ENCODE measurements at places on chromosomes 3 and 15.

- no peak for DNase-seq
Observed at GRCh38 chr15:34621675-34622074, 38.2 kb upstream of the GOLGA8B start.

GRCh38 chr3:46812237-46812791, 50.9 kb downstream of the MYL3 start:
- DNase-seq: peak; percentile 18

GRCh38 chr3:52238761-52239701, at the start of gene TWF2:
Gene TWF2, minus strand, starts transcription at chr3:52239158. Its CDS starts 142 bp downstream, at chr3:52239016.
- DNase-seq: peak; percentile 64

DNA sequence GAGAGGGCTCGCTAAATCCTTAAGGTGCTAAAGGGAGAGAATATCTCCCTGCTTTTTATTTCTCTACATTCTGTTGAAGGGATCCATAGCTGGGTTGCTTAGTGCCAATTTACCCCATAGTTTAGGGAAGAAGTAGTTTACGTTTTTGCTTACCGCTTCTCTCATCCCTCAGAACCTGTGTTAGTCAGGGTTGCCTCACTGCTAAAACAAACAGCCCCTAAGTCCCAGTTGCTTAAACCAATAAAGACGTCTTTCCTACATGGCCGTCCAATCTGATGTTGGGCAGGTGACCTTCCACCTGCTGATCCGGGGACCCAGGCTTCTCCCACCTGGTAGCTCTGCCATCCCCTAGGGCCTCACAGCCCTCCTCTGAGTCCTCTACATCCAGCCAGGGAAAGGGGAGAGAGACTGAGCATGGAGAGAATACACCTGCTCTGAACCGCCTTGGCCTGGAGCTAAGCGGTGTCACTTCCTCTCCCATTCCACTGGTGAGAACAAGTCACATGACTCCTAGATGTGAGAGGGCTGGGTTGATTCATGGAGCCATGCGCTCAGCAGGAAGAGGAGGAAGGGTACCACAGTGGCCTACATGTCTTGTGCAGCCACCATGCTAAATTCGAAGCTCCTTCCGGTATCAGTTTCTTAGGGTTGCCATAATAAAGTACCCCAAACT, 26.3 kb downstream of the DNASE1L3 start:
- DNase-seq: no peak

- no peak for DNase-seq
Observed at GRCh38 chr15:39396979-39397615, 183.8 kb upstream of the THBS1 start.
